Nasal cavity respiratory epithelium epithelial cell of viscerocranial mucosa (primary cell): ENCODE measurements at places on chromosomes 11 and 22. TPM values are rescaled to one million over a fixed set of nuclear protein-coding genes. Genes with fewer than 3 reads are reported as not detected.

CABP4 gene
- total RNA-seq: not detected in 2 replicates

TBX10 gene
- not detected in 2 replicates for total RNA-seq

CLDN5 gene
- total RNA-seq: 1.0 TPM in 1 of 2 replicates, not detected in the other

TRIM34 gene
- total RNA-seq: 3.8 and 6.2 TPM in 2 replicates
